ENCODE measurements at places on chromosomes 12 and 14.

DNA sequence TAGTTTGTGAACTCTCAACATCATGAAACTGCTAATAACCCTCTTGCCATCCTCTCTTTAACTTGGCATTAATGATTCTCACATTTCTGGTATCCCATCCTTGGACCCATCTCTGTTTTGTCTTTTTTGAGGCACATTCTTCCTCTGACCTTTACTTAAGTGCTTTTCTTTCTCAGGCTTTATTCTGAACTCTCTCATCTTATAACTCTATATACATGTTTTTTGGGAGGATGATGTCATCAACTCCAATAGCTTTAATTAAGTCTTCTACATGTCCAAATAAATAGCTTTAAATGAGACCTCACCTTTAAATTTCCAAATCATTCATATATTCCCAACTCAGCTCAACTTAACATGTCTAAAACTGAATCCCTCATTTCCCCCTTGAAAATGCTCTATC is 88.4 kb downstream of the PPFIA2 start:
- no peak for DNase-seq

DNA sequence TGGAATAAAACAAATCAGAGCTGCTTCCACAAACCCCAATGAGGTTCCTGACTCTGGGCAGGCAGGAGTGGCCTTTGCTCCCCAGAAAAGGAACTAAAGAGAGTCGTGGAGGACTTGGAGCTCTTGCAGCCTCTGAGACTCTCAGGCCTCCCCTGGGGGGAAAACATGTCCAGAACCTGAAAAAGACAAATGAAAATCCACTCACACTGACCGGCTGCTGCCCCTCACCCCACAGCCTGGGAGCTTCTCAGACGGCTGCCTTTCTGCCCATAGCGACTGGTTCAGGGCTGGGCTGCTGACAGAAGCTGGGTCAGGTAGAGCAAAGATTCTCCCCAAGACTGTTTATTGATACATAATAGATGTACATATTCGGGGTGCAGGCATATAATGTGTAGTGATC is 356.0 kb downstream of the ADGRD1 start:
- DNase-seq, result no peak

- no peak for DNase-seq
Measured at GRCh38 chr12:86834217-86834616, 578.0 kb upstream of the MGAT4C start.

DNA sequence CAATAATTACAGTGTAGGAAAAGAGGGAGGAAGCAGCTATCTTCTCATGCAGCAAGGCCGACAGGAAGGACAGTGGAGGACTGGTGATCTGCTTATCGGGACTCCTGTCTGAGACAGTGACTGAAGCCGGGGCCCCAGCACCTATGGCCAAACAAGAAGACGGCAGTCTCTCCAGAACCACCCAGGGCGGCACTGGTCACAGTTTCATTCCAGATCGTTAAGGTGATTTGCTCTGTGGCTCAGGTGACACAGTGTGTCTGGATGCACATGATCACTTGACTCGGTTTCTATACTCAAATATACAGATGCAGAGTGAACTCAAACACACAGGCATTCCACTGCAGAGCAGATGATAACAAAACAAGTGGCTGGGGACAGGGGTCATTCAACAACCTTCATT is 52.1 kb upstream of the CORO1C start:
- DNase-seq, result no peak

DNA sequence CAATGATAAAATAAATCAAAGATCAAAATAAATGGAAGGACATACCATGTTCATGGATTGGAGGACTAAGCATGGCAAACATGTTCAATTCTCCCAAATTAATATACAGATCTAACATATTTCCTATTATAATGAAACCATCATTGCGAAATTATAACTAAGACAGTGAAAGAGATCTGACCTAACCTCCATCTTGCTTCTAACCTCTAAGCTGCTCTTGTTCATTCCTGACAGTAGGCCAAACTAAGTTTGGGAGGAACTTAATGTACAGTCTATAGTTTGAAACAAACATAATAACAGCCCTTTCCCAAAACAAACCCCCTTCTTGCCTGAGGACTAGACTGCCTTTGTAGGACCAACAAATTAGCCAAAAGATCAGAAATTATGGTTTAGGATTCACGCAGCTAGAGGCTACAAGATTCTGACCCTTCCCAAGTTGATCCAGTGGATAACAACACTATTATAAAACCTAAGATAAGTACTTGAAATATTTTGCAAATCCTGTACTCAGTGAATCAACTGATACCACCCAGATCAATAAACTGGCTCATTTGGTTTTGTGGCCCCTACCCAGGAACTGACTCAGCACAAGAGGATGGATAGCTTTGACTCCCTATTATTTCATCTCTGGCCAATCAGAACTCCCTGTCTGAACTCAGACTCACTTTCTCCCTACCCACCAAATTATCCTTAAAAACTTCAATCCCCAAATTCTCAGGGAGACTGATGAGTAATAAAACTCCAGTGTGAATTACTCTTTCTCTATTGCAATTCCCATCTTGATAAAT is 41.7 kb upstream of the OR5AU1 start:
- no peak for DNase-seq

DNA sequence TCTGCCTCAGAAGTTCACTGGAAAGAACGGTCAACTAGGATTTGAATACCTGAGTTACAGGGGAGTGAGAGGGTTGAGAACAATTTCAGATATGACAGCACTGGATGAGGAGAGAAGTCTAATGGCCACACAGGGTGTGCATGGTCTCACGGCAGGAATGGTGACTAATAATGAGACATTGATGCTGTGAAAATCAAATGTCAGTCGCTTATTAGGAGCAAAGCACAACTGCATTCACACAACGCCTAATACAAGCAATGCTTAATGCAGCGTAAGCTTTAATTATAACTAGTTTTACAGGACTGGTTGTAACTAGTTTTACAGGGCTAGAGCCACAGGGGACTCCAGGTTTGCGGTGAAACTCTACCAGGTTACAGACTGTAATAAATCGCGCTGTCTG is 23.4 kb upstream of the PRIMA1 start:
- no peak for DNase-seq

- no peak for DNase-seq
Measured at GRCh38 chr12:51374856-51375255, 16.4 kb downstream of the GALNT6 start.
